Urinary bladder (tissue), 4 donors: ENCODE measurements at places on chromosomes 6 and 20. TPM values are rescaled to one million over a fixed set of nuclear protein-coding genes. Genes with fewer than 3 reads are reported as not detected.

The EYA4 gene
- 20.9 TPM for total RNA-seq

The TENT5A gene
- 154 TPM for total RNA-seq

The CLDN20 gene
- not detected for total RNA-seq

The C20orf141 gene
- total RNA-seq: not detected

The RAMACL gene
- 6.0 TPM for total RNA-seq

The CPNE5 gene
- total RNA-seq: 4.5 TPM

The ENPP4 gene
- total RNA-seq: 13.6 TPM

The IMPG1 gene
- total RNA-seq: 0.21 TPM

The ASCC3 gene
- total RNA-seq: 89.5 TPM

The DEFB118 gene
- total RNA-seq: not detected

The CRISP3 gene
- total RNA-seq: 31.8 TPM

The SLC12A5 gene
- total RNA-seq: 0.69 TPM

The EPPIN gene
- not detected for total RNA-seq

The ANKRD66 gene
- total RNA-seq: not detected

The LST1 gene
- 4.2 TPM for total RNA-seq

The FOXQ1 gene
- 10.8 TPM for total RNA-seq

The GTSF1L gene
- not detected for total RNA-seq

The WFDC10B gene
- not detected for total RNA-seq

The TASP1 gene
- 22.4 TPM for total RNA-seq

The LRRC73 gene
- total RNA-seq: not detected

The TMEM244 gene
- total RNA-seq: not detected
